CD4-positive, alpha-beta T cell treated with Interleukin-4 for 1 hour (primary cell): ENCODE measurements at places on chromosomes 6 and 20.

- DNase-seq, result no peak
Measured at GRCh38 chr6:160076009-160076408, 45.6 kb upstream of the SLC22A1 start.

DNA sequence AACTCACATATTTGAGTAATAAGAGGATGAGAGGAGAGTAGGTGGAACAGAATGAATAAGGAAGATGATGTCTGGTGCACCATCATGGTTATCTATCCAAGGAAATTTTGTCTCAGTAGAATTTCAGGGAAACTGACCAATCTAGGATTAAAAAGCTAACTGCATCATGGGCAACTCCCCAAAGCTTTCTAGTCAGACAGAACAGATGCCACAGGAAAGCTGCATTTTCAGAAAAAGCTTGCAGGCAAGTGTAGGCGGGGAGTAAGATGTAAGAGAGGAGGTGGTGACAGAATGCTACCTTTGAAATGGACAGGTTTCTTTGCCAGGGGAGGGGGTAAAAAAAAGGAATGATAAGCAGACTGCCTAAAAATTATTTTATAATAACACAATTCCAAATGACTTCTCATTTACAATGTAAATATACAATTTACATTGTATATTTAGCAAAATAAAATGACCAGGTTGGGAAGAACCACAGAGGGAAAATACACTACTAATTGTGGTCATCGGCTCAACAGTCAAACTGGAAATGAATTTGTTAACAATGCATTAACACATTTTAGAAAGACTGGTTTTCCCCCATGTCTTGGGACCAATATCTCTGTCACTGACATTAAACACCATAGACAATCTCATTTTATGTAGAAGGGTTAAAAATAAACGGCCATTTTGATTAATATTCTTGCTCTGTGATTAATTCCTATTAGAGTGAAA is 15.1 kb downstream of the NHSL1 start:
- no peak for DNase-seq

DNA sequence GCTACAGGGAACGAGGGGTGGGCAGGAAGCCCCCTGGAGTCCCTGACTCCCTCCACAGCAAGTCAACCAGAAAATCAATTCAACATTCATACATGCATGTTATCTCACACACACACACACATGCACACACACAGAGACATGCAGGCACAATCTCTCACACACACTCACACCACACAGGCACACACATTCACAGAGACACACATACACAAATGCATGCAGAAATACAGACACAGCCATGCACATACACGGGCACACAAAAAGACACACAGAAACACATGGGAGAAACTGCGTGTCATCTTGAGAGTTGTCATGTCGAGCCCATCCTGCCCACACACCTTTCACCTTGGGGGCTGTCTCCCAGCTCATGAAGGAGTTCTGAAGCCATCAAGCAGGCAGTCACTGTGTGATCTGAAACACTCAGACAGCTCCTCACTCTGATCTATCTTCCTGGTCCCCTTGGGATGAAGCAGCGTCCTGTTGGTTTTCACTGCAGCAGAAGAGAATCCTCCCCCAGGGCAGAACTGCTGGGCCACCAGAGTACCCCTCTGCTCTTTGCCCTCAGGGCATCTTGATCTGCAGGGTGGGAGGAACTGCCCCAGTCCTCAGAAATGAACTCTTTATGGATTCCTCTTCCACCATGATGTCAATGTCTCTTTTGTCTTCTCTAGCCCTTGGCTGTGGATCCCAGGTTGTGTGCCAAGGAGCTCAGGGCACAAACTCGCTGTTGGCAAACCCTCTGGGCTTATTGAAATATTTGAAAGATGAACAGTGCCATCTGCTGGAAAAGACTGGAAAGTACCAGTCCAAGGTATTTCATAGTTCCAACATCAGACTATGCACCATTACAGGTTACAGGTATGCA is 8.8 kb downstream of the RAET1L start:
- peak; percentile 62 for DNase-seq

GRCh38 chr6:79913369-79913768 is 34.0 kb downstream of the ELOVL4 start:
- DNase-seq, result no peak

GRCh38 chr20:2261629-2262028 is 34.2 kb upstream of the TGM3 start:
- no peak for DNase-seq

GRCh38 chr6:114096561-114097172 is 125.7 kb upstream of the HDAC2 start:
- no peak for DNase-seq

DNA sequence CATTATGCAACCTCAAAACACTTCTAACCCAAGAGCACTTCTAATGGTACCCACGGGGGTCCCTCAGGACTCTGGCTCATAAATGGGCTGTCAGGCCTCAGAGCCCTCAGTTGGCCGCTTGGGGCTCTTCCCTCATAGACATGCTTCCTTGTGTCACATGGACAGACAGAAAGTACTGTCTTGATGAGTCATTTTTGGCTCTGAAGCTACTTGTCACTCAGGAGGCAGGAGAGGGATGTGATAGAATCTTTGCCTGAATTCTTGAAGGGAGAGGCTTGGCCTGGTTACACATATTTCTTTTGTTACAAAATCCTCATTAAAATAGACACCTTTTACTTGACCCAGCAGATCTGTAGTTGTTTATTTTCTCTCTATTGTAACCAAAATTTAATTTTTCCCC is 15.1 kb upstream of the EDN1 start:
- DNase-seq, result no peak

DNA sequence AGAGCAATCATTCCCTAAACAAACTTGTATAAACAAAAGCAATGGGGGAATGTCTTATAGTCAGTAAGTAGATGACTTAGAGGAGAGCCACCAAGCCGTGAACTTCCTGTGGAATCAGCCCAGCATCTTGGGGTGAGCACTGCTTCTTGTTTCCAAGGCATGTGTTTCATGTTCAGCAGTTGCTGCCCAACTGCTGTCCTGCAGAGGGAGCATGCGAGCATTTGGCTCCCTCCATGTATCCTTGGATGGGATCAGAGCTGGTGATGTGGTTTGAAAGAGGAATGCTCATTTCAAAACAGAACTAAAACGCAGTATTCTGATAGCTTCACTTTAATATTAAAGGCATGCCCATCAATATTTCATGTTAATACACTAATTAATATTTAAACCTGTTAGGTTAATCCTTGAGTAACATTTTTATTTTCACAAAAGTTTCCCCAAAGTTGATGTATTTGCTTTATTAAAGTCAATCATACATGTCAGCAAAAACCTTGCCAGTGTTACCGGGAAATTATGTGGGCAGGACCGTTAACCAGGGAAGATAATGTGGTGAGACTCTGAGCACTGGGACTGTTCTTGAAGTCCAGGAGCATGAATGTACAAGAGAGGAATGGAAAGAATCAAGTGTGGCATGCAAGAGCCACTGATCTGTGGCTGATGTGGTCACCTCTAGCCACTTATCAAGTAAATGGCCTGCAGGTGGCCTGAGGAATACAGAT is 172.1 kb upstream of the GGTLC1 start:
- DNase-seq, result no peak

DNA sequence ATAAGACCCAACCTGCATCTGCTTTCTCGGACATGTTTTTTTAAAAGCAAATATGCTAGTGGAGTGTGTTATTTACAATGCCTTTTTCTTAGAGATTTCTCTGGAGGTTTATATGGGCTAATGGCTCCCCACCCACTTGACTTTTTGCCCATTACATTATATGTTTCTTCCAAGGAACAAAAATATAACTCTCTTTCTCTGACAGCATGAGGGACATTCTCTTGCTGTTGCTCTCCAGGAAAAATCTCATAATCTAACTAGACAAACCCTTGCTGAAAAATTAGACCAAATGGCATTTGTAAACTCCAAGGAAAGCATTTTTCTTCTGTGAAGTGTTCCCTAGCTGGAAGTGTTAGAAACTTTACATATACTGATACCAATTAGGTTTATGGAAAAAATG is 213.7 kb downstream of the PRL start:
- no peak for DNase-seq

DNA sequence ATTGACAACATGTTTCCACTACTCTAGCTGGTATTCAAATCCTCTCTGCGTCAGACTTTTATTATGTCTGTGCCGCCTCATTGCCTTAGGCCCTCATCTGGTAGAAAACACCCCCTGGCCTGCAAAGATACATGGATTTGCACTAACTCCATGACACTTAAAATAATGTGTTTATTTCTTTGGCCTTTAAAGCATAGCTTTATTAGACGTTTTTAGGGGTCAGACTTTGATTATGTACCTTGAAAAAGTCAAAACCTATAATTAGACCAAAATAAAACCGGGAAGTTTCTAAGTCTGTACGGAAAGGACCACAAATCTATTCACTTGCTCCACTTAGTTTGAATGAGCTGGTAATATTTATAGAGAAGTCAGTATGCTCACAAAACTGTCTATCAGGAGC is 357.9 kb upstream of the NOX3 start:
- DNase-seq, result no peak

DNA sequence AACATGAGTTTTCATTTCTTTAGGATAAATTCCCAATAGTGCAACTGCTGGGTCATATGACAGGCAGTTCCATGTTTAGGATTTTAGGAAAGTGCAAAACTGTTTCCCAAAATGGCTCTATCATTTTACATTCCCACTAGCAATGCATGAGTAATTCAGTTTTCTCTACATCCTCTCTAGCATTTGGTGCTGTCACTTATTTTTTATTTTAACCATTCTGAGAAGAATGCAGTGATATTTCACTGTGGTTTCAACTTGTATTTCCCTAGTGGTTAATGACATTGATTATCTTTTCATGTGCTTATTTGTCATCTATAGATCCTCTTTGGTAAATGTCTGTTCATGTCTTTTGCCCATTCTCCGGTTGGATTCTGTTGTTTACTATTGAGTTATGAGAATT is 82.7 kb downstream of the PHIP start:
- DNase-seq, result no peak

DNA sequence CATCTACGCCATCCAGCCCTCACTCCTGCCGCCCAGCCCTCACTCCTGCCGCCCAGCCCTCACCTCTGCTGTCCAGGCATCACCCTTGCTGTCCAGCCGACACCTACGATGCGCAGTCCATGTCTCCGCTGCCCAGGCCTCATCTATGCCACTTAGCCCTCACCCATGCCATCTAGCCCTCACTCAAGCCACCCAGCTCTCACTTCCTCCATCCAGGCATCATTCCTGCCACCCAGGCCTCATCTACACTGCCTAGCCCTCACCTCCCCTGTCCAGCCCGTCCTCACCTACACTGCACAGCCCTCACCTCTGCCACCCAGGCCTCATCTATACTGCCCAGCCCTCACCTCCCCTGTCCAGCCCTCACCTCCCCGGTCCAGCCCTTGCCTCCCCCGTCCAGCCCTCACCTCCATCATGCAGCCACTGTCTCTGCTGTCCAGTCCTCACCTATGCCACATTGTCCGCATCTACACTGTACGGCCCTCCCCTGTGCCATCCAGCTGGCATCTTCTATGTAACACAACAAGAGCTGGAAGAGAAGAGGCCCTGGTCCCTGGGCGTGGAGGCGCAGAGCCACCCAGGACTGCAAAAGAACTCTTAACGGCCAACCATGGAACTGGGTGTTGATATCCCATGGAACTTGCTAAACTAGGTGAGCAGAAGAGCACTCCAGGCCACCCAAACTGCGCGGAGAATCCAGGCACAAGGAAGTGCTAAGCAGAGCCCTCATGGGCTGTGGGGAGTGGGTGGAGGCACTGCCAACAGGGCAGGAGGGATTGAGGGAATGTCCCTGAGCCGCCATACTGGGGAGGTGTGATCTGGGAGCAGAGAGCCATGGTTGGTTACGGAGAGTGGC is 31.0 kb downstream of the RNASET2 start:
- DNase-seq, result no peak

DNA sequence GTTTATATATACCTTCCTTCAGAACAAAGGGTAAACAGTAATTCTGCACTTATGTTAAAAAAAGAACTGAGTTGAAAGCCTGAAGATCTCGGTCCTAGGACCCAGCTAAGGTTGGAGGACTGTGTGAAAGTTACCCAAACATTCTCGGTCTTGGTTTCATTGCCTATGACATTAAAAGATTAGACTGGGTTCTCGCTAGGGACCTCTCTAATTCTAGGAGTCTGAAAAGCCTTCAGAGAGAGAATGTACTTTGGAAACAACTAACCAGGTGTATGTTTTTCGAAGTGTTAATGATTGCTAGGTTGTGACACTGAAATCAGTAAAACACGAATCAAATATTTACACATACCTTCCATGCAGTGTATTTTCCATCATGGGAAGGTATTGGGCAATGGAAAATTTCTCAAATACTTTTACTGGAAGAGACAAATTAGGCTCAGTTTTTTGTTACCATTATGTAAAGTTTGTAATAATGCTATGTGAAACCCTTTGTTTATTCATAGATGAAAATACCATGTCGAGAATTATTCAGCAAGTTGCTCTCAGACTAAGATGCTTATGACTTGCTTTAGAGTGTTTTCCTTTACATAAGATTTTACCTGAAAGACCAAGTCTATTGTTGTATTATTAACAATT is 113.7 kb upstream of the LOC128125822 start:
- DNase-seq, result no peak

GRCh38 chr20:58374906-58375758 is 13.9 kb upstream of the VAPB start:
- no peak for DNase-seq

- DNase-seq, result no peak
Measured at GRCh38 chr6:124396361-124396760, 565.9 kb upstream of the RNF217 start.

DNA sequence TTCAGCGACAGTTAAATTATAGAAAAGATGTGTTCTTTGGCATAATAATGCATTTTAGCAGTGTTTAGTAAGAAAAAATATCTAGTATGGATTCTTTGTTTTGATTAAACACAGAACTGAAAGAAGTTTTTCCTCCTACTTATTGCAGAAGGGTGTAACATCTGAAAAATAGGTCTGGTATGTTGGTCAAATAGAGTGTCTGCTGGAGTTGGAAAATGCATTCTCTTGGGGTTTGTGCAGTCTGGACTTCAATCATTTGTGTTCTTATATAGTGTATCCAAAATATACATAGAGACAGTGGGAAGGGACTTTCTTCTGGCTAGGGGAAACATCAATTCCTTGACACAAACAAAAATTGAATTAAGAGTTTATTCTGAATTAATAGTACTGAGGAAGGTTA is 132.4 kb upstream of the MAN1A1 start:
- DNase-seq, result no peak

DNA sequence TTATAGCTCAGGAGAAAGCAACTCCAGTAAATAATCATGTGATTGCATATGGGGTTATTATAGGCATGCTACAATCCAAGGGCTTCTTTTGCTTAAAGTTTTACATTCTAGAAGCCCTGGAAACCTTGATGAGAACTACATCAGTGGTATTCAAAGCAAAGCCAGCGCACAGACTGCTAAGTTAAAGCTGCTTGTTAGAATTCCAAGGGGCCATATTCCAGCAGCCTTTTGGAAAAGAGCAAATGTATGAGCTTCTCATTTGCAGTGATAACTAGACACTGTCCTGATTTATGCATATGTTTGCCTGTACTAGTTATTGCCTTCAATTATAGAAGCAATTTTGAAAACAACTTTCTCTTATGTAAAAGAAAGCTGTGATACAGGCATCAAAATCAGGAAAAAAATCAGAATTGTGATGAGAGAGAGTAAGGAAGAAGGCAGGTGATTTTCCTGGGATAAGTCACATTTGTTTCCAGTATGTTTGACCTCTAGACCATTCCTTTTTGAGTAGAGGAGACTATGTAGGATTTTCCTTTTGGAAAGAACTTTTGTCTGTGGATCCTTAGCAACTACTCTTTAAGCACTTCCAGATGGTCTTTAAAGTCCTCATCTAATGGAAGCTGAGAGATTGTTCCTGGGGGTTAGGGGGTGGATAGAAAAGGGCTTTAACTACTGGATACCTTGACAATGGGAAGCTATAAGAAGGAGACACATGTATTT is 159.2 kb downstream of the PLCB4 start:
- no peak for DNase-seq
